ENCODE measurements at places on chromosomes 2 and 18. TPM values are rescaled to one million over a fixed set of nuclear protein-coding genes. Genes with fewer than 3 reads are reported as not detected.

The TMEM18 gene
- total RNA-seq: 30.6 TPM

The QPCT gene
- total RNA-seq: not detected

The FHOD3 gene
- total RNA-seq: not detected

The CPO gene
- not detected for total RNA-seq

The UGT1A8 gene
- total RNA-seq: not detected

The KCNS3 gene
- not detected for total RNA-seq

The TDRD15 gene
- total RNA-seq: not detected

The PLCD4 gene
- total RNA-seq: 0.29 TPM

The GDF7 gene
- total RNA-seq: not detected

The KATNAL2 gene
- total RNA-seq: 0.60 TPM

The CTAGE1 gene
- total RNA-seq: not detected

The DLGAP1 gene
- total RNA-seq: 0.05 TPM

The HOXD9 gene
- not detected for total RNA-seq

The SERPINB4 gene
- not detected for total RNA-seq

The PLEKHA3 gene
- 22.1 TPM for total RNA-seq

The CDH20 gene
- not detected for total RNA-seq

The SPP2 gene
- not detected for total RNA-seq

The HJURP gene
- total RNA-seq: 92.0 TPM

The ACADL gene
- not detected for total RNA-seq

The OTX1 gene
- not detected for total RNA-seq

The DSC2 gene
- not detected for total RNA-seq

The CFAP65 gene
- total RNA-seq: not detected

The ABCB11 gene
- total RNA-seq: not detected

The IL1F10 gene
- total RNA-seq: not detected

The KCTD18 gene
- total RNA-seq: 17.5 TPM

The SIX3 gene
- not detected for total RNA-seq

The CDK15 gene
- total RNA-seq: not detected

The DYSF gene
- total RNA-seq: not detected

The ZNF2 gene
- 3.4 TPM for total RNA-seq

The NEU4 gene
- total RNA-seq: not detected

The IL36B gene
- total RNA-seq: not detected

The LINC00305 gene
- not detected for total RNA-seq

The FBXO15 gene
- total RNA-seq: 0.43 TPM

The MERTK gene
- 0.14 TPM for total RNA-seq

The TRABD2A gene
- 97.7 TPM for total RNA-seq

The SLC5A7 gene
- total RNA-seq: not detected

The DLX1 gene
- not detected for total RNA-seq

The LYPD6 gene
- total RNA-seq: not detected

The MAPRE3 gene
- total RNA-seq: 1.8 TPM

Measured in activated naive CD4-positive, alpha-beta T cell treated with anti-CD3 and anti-CD28 coated beads, Interleukin-2, amount 10 ng/mL, durations not matched to agents 5 hours and 36 hours (primary cell).